Stimulated activated naive CD4-positive, alpha-beta T cell (primary cell): ENCODE measurements at places on chromosomes 11 and 22.
A peak's percentile ranks its signal among the peaks of the same experiment; 100 is the strongest.

DNA sequence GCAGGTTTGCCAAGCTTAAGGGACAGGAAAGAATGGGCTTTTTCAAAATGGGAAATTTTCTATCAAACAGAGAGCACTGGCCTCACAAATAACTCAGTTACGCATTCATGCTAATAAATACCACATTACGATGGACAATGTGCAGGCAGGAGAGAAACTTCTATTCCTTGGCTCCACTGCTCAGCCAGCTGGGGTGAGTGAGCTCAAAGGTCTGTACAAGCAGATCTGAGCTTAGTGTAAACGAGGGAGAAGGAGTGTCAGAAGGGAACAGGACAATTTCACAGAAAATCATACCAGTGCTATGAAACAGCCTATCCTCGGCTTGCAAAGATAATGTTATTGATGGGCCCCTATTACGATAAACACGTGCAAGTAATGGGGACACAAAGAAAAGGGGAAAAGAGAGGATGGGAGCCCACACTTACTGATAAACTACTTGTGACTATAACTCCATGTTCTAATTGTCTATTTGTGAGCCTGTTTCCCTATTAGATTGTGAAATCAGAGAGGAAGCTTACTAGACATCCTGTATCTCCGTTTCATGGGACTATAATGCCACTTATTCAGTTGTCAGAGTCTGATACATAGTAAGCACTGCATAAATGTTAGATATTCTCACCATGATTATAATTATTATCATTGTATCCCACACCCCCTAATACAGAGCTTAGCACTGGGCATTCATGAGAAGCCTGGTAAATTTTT, 46.3 kb downstream of the AMOTL1 start:
- no peak for DNase-seq

DNA sequence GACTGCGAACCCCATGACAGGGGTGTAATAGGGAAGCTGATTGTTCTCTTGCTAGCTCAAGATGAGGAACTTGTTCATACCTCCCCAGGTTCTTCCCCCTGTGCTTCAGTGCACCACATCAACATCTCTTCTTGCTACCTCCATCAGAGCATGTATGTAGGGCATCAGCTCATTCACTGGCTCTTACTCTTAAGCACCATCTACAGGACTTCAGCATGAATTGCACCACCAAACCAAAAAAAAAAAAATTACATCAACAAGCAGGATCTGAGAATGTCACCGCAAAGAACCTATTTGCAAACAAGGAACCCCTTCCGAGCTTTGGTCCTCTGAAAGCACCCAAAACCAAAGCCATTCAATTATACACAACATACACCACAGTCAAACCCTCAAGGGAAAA, 2226.5 kb upstream of the RAG2 start:
- no peak for DNase-seq

DNA sequence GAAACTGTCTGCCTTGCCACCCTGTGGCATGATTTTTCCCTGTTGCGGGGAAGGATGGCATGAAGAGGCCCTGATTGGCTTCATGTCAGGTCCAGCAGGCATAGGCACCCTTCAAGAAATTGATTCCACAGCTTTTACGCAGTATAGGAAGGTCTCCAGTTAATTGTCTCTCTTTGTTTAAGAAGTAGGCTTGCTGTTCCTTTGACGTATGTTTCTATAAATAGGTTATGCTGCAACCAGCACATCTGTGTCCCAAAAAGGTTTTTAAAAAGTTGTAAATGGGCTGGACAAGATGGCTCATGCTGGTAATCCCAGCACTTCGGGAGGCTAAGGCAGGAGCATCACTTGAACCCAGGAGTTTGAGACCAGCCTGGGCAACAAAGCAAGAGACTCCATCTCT, 62.6 kb downstream of the CD6 start:
- no peak for DNase-seq

DNA sequence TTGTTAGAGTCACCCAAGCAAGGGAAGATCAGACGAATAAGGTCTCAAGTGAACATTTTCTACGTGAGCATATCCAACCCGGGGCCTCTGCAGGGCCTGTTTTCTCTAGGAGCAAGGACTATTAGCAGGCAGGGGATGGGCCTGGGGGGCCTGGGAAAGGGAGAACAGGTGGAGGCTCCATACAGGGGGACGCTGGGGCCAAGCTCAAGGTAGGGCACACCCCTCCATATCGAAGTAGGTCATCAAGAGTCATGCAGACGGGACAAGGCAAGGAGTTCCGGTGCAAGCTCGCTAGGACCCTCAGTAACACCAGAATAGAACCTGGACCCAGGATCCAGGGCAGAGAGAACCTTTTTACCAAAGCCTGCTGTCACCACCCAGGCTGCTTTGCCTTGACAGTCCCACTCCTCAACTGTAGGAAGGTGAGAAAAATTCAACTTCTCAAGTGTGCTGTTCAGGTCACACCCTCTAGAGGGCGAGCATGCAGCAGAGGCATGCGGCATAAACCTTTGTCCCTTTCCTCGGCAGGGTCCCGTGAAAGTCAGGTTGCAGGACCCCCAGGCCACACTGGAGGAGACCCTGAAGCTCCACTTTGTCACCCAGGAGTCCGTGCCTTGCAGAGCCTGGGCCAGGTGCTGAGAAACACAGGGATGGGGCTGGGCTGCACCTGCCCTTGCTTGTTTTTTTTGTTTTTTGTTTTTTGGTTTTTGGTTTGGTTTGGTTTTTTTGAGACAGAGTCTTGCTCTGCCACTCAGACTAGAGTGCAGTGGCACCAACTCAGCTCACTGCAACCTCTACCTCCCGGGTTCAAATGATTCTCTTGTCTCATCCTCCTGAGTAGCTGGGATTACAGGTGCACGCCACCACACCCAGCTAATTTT, 8.6 kb upstream of the APOBEC3B start:
- peak; percentile 10 for DNase-seq

DNA sequence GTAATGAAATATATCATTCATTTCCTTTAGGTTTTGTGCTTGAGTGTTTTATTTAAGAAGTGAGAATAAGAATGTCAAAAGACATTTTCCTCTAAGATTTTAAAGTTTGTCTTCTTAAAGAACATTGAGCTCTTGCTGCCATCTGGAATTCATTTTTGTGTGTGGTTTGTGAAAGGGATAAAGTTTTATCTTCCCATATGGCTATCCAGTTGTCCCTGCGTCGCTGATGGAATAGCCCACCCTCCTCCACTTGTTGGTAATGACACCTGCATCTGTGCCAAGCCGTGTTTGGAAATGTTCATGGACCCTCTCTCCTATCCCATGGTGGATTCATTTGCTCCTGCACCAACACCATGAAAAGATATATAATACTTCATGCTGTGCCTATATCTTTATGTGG, 901.5 kb downstream of the BRD1 start:
- DNase-seq, result no peak

DNA sequence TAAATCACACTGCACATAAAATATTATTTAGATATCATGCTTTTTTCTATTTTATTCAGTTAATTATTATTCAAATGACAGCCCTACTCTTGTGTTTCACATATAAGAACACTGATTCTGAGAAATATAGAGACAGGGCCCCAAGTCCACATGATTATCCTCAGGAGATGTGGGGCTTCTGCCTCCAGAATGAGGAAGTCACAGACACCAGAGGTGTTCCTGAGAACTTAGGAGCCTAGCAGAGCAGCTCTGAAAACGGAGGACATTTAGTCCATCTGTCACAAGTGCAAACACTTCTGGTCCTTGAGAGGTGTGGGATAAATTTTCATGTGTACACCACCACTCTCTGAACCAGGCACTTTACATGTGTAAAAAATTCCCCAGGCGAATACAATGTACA, 26.2 kb downstream of the TRIM66 start:
- no peak for DNase-seq

GRCh38 chr11:31303644-31304180, 65.8 kb downstream of the DCDC1 start:
- no peak for DNase-seq

DNA sequence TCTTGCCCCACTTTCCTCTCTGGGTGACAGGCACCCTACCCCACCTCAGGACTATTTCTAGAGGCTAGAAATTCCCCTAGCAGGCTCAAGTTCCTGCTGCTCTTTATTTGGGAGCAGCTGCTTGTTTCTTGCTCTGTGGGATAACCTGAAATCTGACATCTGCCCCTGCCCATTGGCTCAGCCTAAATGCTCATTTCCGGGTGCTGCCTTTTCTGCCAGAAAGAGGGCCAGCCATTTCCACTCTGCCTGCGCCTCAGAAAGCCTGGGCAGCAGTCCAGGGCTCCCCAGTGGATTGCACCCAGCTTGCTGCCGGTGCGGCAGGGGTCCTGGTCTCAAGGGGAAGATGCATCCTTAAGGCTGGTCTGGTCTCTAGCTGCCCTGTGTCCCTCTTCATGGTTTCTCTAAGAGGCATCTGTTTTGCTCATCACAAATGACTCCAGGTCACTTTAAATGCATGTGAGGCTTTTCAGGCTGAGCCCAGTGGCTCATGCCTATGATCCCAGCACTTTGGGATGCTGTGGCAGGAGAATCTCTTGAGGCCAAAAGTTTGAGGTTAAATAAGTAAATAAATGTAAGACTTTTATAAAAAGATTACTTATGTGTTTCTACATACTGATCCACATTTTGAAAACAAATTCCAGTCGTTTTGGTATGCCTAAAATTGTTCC, 10.3 kb upstream of the PNPLA5 start:
- no peak for DNase-seq

- DNase-seq, result no peak
Observed at GRCh38 chr22:36068776-36069344, 40.2 kb upstream of the RBFOX2 start.

DNA sequence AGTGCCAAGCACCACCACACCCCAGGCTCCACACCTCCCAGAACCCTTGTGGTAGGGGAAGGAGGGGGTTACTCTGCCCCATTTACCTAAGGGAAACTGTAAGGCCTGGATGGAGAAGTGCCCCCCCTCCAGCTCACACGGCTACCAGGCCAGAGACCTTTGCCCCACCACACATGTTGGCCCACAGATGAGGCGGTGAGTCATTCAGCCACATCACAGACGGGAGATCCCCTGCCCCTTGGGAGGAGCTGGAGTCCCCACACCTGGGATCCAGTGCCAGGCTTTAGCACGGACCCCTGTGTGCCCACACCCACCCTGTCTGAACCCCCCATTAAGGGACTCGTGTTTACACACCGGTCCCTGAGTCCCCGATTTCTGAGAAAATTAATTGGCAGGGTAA, 24.9 kb downstream of the CDKN1C start:
- no peak for DNase-seq

DNA sequence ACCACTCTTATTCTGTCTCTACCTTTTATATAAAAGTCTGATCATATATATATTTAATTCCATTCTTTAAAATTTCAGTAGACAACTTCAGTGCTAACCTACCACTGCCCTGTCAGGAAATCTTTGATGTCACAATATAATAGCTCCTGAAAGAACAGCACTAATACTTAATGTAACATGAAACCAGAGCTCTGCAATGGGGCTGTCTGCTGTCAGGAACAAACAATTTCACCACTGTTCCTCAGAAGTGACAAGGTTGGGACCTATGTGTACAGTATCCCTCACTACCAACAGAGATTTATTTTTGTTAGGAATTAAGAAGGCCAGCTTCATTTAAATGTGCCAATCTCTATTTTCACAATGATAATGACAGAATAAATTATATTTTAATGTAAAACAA, 165.5 kb upstream of the C11orf58 start:
- DNase-seq, result no peak

DNA sequence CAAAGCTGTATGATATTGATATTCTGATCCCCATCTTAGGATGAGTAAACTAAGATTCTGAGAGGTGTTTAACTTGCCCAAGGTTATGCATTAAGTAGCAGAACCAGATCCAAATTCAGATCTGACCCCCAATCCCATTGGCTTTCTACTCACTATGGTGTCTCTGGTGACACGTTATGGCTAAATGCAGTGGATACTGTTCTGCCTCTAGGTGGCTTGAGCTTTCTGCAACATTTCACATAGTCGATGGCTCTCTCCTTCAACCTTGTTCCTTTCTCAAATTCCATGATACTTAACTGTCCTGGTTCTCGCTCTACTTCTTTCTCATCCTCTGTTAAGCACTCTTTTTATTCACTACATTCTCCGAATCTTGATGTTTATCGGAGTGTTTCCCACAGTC, 9.4 kb downstream of the C11orf97 start:
- DNase-seq, result no peak

DNA sequence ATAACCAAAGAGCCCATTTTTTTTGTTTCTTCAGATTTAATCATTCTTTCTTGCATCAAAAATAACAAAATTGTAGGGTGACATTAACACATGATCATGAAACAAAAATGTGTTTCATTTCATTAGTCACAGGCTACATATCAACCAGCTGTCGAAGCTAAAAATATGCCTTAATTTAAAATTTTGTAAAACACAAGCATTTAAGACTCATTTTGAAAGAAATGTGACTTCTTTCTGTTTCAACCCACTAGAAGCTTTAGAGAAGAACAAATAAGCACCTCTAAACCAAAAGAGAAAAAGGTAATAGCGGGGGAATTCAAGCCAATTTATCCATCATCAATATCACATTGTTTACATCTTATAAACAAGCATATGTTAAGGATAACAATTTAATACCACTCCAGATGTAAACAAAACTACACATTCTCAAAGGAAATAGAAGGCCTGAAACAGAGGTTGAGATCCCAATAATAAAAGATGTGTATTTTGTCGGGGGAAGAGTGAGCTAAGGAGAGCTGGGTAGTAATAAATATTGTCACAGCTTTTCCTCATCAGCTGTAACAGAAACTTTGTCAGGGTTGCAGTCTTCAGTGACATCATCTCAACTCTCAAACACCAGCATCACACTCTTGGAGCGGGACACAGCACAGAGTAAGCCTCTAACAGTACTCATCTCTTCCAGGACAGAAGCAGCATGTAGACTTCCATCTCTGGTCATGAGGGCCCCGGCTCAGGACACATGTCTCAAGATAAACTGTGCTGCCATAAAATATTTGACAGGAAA, 42.0 kb downstream of the ALG9 start:
- DNase-seq, result no peak

GRCh38 chr11:106642331-106642730, 375.9 kb downstream of the GUCY1A2 start:
- DNase-seq, result no peak

DNA sequence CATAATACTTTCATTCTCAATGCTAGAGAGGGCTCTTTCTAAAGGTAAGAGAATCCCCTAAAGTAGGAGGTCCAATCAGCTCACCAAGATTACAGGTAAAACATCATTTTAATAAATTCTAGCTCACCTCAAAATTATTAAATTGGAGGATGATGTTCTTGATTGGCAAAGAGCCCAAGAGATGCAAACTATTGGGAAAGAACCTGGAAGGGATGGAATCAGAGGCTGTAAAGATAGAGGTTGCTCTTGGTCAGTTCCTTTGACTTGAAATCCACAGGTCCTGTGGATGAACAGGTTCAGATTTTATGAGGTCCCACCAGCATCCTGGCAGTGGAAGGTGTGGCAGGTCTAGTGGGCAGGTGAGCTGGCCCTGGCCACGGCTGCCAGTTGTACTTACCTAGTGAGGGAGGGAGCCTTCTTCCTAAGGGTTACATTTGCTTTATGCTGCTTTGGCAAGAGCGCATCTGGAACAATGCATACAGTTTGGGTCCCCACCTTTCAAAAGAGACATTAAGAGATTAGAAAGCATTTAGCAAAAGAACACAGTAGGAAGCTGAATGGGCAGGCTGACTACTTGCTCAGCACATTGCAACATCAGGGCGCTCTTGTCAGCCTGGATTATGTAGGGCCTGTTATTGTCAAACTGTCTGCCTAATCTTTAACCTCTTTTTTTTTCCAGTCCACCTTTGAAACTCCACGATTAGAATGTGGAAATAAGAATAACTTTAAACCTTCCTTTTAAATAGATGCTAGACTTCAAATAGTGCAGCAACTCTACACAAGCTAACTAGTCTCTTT, 97.0 kb downstream of the RDX start:
- DNase-seq, result no peak

- no peak for DNase-seq
Observed at GRCh38 chr11:20310596-20311394, 52.7 kb upstream of the HTATIP2 start.

- no peak for DNase-seq
Observed at GRCh38 chr11:42972741-42973140, 339.1 kb upstream of the API5 start.
